Activated CD8-positive, alpha-beta memory T cell treated with anti-CD3 and anti-CD28 coated beads, Interleukin-2, amount 10 ng/mL, durations not matched to agents 7 days and 5 days (primary cell): ENCODE measurements at places on chromosomes 5 and 9.

- H3K36me3 ChIP-seq = peaks cover 39% of the 10 kb centered on the region
- no peak overlapping the region for H3K4me3 ChIP-seq
- DNase-seq = no peak
- H3K4me1 ChIP-seq = peaks cover 35% of the 10 kb centered on the region
- H3K27ac ChIP-seq = no peak overlapping the region
- H3K27me3 ChIP-seq = no peaks in the 10 kb centered on the region
Observed at GRCh38 chr9:120441426-120442307, 138.3 kb downstream of the CDK5RAP2 start.

- DNase-seq = no peak
- H3K36me3 ChIP-seq = peaks cover 8% of the 10 kb centered on the region
- no peak overlapping the region for H3K4me3 ChIP-seq
- H3K27me3 ChIP-seq = no peaks in the 10 kb centered on the region
- H3K4me1 ChIP-seq = peaks cover 71% of the 10 kb centered on the region
- peak overlapping the region; percentile 35 for H3K27ac ChIP-seq
Observed at GRCh38 chr9:93128011-93128714, 5.9 kb downstream of the NINJ1 start.

GRCh38 chr9:124343533-124344290, 71.5 kb downstream of the PSMB7 start:
- no peaks in the 10 kb centered on the region for H3K27me3 ChIP-seq
- peaks cover 1% of the 10 kb centered on the region for H3K36me3 ChIP-seq
- no peak overlapping the region for H3K27ac ChIP-seq

GRCh38 chr9:20788526-20789451, 104.7 kb downstream of the FOCAD start:
- no peak for DNase-seq
- peaks cover 20% of the 10 kb centered on the region for H3K36me3 ChIP-seq
- no peak overlapping the region for H3K27ac ChIP-seq
- H3K4me1 ChIP-seq = peaks cover 4% of the 10 kb centered on the region
- H3K4me3 ChIP-seq = no peak overlapping the region
- H3K27me3 ChIP-seq = no peaks in the 10 kb centered on the region

DNA sequence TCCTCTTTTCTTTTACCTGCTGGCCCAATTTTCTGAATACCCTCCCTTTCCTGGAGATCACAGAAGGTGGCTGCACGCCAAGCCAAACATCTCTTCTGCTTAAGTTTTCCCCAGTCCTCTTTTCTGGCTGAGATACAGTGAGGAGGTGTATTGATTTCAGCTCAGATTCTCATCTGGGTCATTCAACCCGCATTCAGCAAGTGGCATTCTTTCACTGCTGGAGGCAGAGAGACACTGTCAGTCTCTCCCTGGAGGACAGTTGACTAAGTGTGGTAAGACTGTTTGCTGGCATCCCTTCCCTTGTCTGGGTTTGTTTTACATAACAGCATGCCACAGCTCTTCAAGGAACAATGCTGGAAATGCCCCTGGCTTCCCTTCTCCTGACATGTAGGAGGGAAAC, 60.5 kb downstream of the GABRG2 start:
- no peaks in the 10 kb centered on the region for H3K27me3 ChIP-seq
- no peaks in the 10 kb centered on the region for H3K36me3 ChIP-seq
- H3K4me3 ChIP-seq = no peak overlapping the region
- H3K27ac ChIP-seq = no peak overlapping the region

DNA sequence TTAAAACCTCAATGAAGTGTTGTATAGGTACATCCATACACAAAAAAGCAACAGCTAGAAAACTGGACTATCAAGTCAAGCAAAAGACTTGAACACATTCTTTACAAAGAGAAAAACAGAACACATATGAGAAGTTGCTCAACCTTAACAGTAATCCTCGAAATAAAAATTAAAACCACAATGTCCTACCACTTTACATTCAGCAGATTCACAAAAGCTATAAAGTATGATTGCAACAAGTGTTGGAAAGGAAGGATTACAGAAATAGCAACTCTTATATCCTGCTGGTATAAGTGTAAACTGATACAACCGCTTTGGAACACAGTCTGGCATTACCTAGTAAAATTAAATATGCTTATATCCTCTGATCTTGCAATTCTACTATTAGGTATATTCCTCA, 28.5 kb upstream of the GOLGA1 start:
- no peaks in the 10 kb centered on the region for H3K27me3 ChIP-seq
- peaks cover 11% of the 10 kb centered on the region for H3K36me3 ChIP-seq
- DNase-seq = no peak
- no peak overlapping the region for H3K27ac ChIP-seq
- no peak overlapping the region for H3K4me3 ChIP-seq

DNA sequence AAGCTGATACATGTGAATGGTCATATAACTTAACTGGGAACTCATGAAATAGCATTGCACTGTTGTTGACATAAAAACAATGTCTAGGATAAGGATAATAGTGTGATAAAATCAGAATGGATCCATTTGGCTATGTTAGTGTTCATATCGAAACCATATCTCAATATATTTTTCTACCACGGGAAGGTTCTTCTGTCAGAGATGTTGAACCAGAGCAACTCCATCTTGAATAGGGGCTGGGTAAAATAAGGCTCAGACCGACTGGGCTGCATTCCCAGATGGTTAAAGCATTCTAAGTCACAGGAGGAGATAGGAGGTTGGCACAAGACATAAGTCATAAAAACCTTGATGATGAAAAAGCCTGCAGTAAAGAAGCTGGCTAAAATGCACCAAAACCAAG, 56.3 kb downstream of the FNIP1 start:
- H3K4me3 ChIP-seq = no peak overlapping the region
- H3K27ac ChIP-seq = no peak overlapping the region
- H3K4me1 ChIP-seq = no peaks in the 10 kb centered on the region
- peaks cover 45% of the 10 kb centered on the region for H3K36me3 ChIP-seq

GRCh38 chr5:150464554-150465012, 15.0 kb upstream of the RPS14 start:
- no peaks in the 10 kb centered on the region for H3K36me3 ChIP-seq
- DNase-seq = no peak
- H3K27ac ChIP-seq = no peak overlapping the region
- H3K4me3 ChIP-seq = no peak overlapping the region
- no peaks in the 10 kb centered on the region for H3K4me1 ChIP-seq

GRCh38 chr9:120043448-120043847, 536.5 kb downstream of the CDK5RAP2 start:
- H3K27me3 ChIP-seq = no peaks in the 10 kb centered on the region
- H3K4me1 ChIP-seq = no peaks in the 10 kb centered on the region
- no peaks in the 10 kb centered on the region for H3K36me3 ChIP-seq
- H3K27ac ChIP-seq = no peak overlapping the region
- H3K4me3 ChIP-seq = no peak overlapping the region
- DNase-seq = no peak

- H3K4me3 ChIP-seq = no peak overlapping the region
- H3K27ac ChIP-seq = no peak overlapping the region
Observed at GRCh38 chr5:124436294-124436693, 310.1 kb downstream of the ZNF608 start.
